Kidney (tissue), 22 donors: ENCODE measurements at places on chromosomes 2 and 18.

DNA sequence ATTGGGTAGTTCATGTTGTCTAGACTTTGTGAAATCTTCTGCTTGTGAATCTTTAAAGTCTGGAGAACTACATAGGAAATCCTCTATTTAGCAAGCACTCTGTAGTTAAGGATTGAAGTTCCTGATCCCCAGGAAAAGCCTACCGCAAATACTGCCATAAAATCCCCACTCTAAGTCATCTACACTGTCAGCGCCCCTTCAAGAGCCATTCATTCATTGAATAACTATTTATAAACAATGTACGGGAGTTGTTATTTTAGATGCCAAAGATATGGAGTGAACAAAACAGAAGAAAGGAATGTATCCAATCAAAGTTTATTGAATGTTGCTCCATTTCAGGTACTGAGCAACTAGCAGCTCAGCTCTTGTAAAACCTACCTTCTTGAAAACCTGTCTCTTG is 36.5 kb upstream of the SLC39A10 start:
- no peak for DNase-seq

GRCh38 chr18:52242711-52243110 is 97.3 kb upstream of the DCC start:
- no peak for DNase-seq

GRCh38 chr2:15284614-15285013 is 276.5 kb downstream of the NBAS start:
- DNase-seq: no peak

GRCh38 chr2:88159481-88159880 is 10.7 kb upstream of the THNSL2 start:
- DNase-seq: no peak

- no peak for DNase-seq
These were observed 49.7 kb downstream of the SEPTIN10 start for GRCh38 chr2:109563980-109564550.

- DNase-seq: no peak
These were observed 214.7 kb downstream of the CLIP4 start for GRCh38 chr2:29329899-29330298.

- no peak for DNase-seq
These were observed 1067.4 kb downstream of the LRP1B start for GRCh38 chr2:141063406-141063805.

- DNase-seq: no peak
These were observed 7.0 kb downstream of the KIF5C start for GRCh38 chr2:148882051-148882450.
